ENCODE measurements at places on chromosomes 2 and 18.

DNA sequence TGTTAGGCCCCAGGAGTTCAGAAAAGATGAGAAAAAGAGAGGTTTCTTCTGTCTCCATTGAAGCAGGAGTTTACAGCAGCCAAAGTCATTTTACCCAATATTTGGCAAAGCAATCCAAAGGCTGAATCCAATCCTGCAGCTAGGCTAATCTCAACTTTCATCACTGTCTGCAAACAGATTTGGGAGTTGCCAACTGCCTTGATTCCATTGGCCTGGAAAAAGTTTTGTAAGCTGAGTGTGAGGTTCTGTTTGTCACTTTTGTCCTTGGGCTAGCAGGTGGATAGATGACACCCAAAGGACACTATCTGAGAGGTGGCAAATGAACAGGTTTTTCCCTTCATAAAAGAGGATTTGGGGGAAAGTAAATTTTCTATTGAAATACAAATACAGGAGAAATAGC, 56.6 kb upstream of the SETBP1 start:
- DNase-seq, result no peak

GRCh38 chr2:56185101-56185581, 1.4 kb downstream of the CCDC85A start:
- peak; percentile 8 for DNase-seq

GRCh38 chr2:90209806-90210205, 1518.3 kb downstream of the RPIA start:
- DNase-seq, result no peak

GRCh38 chr2:177172034-177172880, 40.3 kb upstream of the HNRNPA3 start:
- no peak for DNase-seq

DNA sequence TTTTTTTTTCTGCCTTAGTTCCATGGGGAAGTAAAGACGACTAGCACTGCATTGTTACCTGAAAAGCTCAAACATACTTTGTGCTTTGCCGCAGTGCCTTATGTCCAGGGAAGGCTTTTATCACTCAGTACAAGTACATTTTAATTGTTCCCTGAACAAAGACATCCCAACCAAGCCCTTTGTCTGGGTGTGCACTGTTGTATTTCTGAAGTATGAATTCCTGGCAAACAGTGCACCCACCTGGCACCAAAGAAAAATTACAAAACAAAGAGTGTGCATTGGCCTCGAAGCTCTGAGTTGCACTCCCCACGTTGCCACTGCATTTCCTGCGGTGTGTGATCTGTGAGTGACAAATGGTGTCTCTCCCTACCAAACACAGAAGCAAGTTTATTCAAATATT, 858.5 kb upstream of the PIK3C3 start:
- DNase-seq, result peak; percentile 42

DNA sequence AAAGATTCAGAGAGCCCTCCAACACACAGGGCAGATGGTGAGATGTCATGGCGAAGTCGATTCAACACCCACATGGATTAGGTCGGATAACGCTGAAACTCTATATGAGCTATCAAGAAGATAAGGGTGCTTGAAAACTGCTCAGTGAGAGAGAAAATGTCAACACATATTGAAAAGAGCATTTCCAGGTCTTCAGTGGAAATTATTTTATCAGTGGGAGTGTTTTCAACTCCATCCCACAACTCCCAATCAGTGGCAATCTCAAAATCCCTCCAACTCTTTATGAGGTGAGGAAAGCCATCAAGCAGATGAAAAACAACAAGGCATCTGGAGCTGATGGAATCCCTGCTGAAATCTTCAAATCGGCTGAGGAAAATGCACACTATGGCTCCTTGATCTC, 104.5 kb upstream of the KLHL14 start:
- peak; percentile 10 for DNase-seq

- no peak for DNase-seq
Measured at GRCh38 chr2:239354791-239355136, 46.1 kb downstream of the HDAC4 start.

DNA sequence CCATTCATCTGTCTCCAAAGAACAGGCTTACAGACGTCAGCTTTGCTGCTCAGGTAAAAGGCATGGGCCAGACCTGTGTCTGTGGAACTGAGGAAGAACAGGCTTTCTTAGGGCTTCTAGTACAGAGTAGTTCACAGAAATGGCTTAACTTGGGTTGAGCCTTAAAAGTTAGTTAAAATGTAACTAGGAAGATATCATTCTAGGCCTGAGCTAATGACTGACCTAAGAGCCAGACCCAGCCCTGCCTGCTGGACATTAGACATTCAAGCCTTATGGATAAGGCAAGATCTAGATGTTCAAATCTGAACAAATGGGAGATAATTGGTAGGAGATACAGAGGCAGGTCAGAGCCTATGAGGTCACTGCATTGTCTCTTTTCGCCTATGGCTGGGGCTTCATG, 73.9 kb upstream of the SLC14A2 start:
- no peak for DNase-seq

- peak; percentile 8 for DNase-seq
Measured at GRCh38 chr2:182866461-182867406, at the start of gene FRZB. FRZB (minus strand) TSS chr2:182866637; CDS start chr2:182866552, 85 bp downstream.

DNA sequence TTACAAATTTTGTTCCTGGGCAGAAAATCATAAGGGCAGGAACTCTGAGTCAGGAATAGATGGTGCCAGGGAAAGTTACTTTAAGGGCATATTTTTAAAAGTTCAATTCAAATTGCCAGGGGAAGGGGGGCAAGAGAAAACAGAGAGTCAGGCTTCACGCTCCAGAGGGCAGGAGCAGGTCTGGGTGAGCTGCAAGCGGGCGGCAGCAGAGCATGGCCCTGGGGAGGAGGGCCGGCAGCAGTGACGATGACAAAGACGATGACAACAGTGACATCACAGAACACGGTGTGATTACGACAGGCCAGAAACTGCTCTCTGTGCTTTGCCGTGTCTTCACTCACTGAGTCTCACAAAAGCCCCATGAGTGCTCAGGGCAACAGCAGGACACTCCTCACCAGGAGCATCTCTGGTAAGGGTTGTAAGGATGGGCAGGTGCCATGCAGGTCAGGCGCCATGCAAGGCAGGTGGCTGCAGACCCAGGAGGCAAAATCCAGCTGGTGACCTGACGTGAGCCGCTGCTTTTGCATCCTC, 23.3 kb downstream of the CHST10 start:
- DNase-seq, result no peak

- DNase-seq, result no peak
Measured at GRCh38 chr18:32848826-32849225, 76.0 kb upstream of the KLHL14 start.

GRCh38 chr2:239291475-239292350, 109.1 kb downstream of the HDAC4 start:
- DNase-seq, result peak; percentile 9

- DNase-seq, result no peak
Measured at GRCh38 chr2:84498150-84498799, 18.0 kb upstream of the DNAH6 start.

DNA sequence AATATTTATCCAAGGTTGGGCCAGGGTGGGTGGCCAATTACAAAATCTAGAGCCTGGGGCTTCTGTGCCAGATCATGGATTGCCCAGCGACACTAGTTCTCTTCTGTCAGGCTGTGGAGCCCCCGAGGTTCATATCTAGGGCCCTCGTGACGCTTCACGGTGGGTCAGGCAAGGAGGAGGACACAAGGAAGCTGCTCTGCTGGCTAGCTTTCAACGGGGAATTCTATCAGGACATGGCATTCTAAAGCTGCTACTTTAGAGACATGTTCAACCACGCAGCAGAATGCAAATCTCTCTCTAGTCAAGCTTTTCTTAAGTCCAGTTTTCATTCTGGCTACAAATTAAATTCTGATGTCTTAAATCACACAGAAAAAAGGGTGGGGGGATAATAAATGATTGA, 180.2 kb downstream of the THADA start:
- no peak for DNase-seq

GRCh38 chr2:230694241-230694640, 18.4 kb upstream of the CAB39 start:
- no peak for DNase-seq

GRCh38 chr2:143968860-143969259, 551.1 kb downstream of the ZEB2 start:
- DNase-seq, result no peak

DNA sequence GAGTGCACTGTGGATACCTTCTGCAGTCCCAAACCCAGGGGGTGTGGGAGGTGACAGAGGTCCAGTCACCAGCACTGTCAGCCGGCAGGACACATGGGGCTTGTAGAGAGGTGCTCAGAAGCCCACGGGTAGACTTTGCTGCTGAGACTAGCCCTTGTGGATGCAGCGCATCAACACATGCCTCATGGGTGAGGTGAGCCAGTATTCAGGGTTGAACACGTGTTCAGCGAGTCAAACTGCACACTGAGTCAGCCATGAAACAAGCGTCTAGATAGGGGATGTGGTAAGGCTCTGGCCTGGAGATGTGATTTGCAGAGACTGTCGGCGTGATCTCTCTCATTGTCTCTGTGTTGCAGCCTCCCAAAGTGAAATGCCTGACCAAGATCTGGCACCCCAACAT, 35.8 kb upstream of the SCLY start:
- no peak for DNase-seq

- no peak for DNase-seq
Measured at GRCh38 chr2:137963535-137964065, 673 bp upstream of the HNMT start.

DNA sequence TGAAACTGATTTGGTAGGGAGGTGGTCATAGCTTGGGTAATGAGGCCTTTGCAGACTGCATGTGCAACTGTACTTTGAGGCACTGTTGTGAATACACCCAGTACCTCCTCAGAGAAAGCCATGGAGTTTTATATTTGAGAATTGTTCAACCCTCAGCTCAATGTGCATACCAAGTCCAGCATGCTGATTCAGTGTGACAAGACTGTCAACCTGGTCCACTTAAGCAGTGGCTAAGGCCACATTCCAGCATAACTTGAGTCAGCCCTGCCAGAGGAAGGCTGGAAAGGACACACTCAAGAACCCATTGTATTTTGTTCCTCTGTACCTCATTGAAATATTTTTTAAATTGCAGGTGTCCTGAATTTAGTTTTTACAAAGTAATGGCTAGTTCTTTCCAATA, 121.8 kb upstream of the HNMT start:
- no peak for DNase-seq

- DNase-seq, result no peak
Measured at GRCh38 chr18:5914016-5914415, 18.7 kb upstream of the TMEM200C start.

DNA sequence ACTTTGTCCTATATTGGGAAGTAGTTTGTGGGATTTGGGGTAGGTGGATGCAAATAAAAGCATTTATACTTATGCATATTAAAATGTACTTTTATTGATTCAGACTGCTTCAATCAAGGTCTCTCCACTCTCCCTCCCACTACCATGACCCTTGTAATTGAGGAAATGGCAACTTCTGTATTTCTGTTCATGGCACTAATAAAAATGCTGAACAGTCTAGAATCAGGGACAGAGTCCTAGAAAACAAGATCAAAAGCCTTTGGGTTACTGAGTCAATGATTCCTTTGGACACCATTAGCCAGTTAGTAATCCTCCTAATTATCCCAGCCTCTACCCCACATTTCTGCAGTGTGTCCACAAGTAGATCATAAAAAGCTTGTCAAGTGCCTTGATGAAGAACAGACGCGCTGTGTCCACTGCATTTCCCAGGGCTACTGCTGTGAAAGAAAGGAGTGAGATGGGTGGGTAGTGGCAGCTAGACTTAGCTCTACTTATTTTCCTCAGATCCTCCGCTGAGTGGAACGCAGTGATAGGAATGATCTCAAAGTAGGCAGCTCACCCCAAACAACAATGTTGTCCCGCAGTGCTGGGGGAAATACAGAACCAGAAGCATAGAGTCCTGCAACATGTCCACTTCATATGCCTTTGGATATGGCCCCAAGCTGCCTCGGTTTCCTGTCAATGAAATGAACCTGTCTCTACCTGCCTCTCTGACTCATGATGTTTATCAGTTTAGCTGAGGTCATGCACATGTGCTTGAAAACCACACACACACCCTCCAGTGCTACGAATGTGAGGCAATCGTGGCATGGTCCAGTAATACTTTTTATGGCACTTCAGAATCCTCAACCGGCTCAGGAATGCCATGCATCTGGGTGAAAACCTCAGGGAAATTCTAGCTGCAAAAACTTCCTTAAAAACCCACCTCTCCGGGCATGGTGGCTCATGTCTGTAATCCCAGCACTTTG, 115.5 kb downstream of the COL6A3 start:
- DNase-seq, result no peak

DNA sequence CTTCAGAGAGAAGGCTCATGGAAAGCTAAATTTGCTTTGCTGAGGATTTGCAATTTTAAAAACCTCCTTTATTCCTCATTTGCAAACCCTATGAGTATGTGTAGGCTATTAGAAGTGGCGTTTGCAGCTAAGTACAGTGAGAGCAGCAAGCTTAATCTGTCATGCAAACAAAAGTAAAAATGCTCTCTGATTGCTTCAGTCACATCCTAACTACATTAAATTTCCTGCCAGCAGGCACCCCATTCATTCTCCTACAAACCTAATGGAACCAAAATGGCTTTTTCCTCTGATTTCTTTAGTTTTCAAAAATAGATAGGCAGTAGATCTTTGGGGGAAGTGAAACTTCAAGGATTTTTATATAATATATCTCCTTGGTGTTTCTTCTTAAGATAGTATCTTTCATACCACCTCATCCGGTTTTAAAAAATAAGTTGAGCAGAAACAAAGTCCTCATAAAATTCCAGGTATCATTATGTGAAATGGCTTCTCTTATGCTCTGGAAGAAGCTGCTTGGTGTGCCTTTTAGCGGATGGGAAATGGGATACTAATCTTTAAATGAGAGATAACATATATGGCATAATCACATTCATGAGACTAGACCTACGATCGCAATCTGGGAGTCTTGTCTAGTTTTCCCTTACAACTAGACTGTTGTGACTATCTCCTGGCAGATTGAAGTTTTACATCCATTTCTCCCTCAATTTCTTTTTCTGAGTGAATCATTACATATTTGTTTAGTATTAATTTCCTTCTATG, 49.1 kb downstream of the CLIP4 start:
- no peak for DNase-seq

GRCh38 chr2:204187229-204188083, 250.9 kb downstream of the ICOS start:
- DNase-seq, result no peak

DNA sequence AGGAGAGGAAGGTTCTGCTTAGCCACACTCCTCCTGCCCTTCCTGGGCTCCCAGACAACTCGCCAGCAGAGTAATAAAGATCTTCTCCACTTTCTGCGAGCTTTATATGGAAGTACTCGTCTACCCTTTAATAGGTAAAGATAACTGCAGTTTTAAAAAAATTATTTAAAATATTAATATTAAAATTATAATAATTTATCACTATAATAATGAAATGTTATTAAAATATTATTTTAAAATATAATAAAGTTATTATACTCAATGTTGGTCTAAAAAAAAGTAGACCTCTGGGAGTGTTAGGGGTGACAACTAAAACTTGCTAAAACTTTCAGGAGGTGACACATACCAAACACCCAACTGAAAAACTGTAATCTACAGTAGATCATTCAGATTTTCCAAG, 81.5 kb downstream of the RBM43 start:
- no peak for DNase-seq

DNA sequence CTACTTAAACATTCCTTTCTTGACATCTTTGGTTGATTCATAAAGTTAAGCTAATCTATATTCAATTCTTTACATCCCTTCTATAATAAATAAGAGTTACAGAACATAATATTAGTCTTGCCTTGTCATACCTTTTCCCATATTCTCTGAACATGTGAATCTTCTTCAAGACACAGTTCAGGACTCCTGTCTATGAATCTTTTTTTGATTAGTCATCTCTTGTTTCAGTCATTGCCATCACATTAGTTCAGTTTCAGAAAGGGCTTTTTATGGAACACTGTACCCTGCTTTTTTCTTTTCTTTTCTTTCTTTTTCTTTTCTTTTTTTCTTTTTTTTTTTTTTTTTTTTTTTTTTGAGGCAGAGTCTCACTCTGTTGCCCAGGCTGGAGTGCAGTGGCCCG, 181.2 kb downstream of the UBE2E3 start:
- DNase-seq, result no peak
